Right ventricle myocardium inferior (tissue), 1 donor: ENCODE measurements at places on chromosomes 5 and 9. TPM values are rescaled to one million over a fixed set of nuclear protein-coding genes. Genes with fewer than 3 reads are reported as not detected.

Gene TLX3
- total RNA-seq: not detected

Gene CDKN2A
- total RNA-seq: 0.49 TPM

Gene TMEM161B
- 8.2 TPM for total RNA-seq

Gene DOCK2
- 7.9 TPM for total RNA-seq

Gene AK8
- total RNA-seq: not detected

Gene FOXD4L6
- total RNA-seq: not detected

Gene ZFP37
- 1.1 TPM for total RNA-seq

Gene GPBP1
- 58.9 TPM for total RNA-seq

Gene FCN2
- total RNA-seq: not detected

Gene KCNV2
- not detected for total RNA-seq

Gene OSMR
- total RNA-seq: 14.1 TPM
